ENCODE measurements at places on chromosomes 7 and 10.

DNA sequence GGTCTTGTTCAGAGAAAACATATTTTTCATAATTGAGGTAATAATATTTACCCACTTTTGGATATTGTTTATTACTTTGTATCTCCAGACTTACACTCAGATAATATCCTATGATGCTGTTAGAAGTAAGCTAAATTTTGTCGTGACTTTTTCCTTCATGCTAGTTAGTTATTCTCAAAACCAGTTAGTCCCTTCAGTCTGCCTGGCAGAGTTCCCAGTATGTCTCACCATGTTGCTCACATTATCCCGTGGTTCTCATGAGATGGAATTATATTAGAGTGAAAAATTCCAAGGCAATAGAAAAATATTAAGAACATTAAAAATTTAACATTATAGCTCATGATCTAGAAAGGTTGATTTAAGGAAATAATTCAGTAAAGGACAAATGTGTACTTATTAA, 81.5 kb upstream of the SMIM30 start:
- no peak for DNase-seq

- DNase-seq, result no peak
These were observed 58.2 kb downstream of the GPR141 start for GRCh38 chr7:37741776-37742175.

- DNase-seq, result no peak
These were observed 3.5 kb upstream of the AEBP1 start for GRCh38 chr7:44100458-44101302.

- no peak for DNase-seq
These were observed 3.0 kb downstream of the VIPR2 start for GRCh38 chr7:159141660-159142059.

DNA sequence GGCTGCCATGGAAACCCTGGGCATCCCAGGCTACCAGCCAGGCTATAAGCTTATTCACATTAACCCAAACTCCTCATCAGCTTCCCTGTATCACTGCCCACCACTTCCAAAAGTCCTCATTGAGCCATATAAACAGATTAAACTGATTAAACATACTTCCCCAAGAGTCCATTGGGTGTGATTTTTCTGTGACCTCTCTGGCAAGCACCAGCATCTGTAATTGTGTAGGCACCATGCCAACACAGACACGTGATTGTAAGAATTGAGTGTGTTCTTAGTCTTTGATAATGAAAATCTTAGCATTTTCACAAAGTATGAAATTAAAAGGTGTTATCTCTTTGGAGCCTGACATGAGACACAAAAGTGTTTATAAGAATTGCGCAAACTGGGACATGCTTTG, 679.3 kb downstream of the TYW1 start:
- DNase-seq, result no peak

DNA sequence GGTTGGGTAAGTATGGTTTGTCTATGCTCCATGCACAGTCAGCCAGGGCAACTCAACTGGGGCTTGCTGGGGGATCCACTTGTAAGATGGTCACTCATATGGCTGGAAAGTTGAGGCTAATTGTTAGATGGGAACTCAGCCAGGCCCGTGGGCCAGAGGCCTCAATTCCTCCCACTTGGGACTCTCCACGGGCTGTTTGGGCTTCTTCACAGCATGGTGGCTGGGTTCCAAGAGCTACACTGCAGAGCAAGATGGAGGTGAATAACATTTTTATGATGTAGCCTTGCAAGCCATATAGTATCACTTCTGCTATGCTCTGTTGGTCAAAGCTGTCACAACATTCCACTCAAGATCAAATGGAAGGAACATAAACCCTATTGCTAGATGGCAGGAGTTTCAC, 39.2 kb downstream of the ELMO1 start:
- no peak for DNase-seq
